Stimulated activated CD8-positive, alpha-beta memory T cell treated with anti-CD3 and anti-CD28 coated beads, Interleukin-15, amount 100 ng/mL, for 24 hours (primary cell): ENCODE measurements at places on chromosomes 6 and 20.

- DNase-seq: no peak
Measured at GRCh38 chr6:4100655-4101054, 21.7 kb upstream of the FAM217A start.

GRCh38 chr6:54267798-54268197 lies 40.4 kb upstream of the TINAG start:
- DNase-seq: no peak

DNA sequence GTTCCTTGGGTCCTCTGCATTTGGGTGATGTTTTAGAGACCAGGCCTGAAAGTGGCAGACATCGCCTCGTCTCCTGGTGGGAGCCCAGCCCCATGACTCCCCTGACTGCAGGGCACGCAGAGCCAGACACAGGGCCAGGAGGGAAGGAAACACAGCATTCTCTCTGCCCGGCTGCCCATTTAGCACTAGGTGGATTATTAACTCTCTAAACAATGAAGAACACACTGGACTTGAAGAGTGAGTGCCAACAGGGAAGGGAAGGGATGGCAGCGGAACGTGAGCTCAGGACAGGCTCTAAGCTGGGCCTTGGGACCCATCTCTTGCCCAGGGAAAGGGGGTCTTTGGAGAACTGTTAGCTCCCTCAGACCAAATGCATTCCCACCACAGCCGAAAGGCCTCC lies 80.4 kb downstream of the TBXT start:
- no peak for DNase-seq

- no peak for DNase-seq
Measured at GRCh38 chr20:15851576-15852215, 721.6 kb downstream of the KIF16B start.

DNA sequence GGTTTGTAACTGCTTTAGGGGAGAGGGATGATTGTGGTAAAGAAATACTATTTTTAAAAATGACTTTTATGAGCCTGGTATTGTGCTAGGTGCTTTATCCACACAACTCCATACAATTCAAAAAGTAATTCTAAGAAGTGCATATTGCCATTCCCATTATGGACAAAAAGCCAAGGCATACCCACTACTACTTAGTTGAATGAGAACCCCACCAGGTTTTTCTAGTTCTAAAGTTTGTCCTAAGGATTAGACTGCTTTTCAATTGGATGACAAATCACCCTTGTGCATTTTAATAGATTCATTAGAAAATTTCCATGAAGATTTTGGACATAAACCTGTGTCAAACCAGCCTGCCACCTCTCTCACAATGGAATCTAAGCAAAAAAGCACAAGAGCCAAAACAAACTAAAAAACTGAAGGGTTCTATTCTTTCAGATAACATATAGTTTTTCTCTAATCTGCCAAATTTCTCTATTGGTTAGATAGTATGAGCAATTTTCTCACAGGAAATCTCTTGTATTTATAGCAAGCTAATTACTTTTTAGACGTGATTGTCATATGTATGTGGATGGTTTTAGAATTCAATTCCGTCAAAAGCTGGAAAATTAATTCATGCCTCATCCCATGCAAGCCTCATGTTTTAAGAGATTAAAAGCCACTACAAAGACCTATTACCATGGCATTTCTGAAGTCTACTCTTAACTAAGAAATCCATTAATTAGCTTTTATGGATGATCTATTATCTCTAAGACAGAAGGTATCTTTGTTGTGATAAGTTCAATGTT lies 325.5 kb downstream of the RNGTT start:
- no peak for DNase-seq

- DNase-seq: no peak
Measured at GRCh38 chr20:51017251-51017650, 5.7 kb downstream of the KCNG1 start.

- DNase-seq: no peak
Measured at GRCh38 chr20:57819691-57820380, 110.0 kb upstream of the PMEPA1 start.

DNA sequence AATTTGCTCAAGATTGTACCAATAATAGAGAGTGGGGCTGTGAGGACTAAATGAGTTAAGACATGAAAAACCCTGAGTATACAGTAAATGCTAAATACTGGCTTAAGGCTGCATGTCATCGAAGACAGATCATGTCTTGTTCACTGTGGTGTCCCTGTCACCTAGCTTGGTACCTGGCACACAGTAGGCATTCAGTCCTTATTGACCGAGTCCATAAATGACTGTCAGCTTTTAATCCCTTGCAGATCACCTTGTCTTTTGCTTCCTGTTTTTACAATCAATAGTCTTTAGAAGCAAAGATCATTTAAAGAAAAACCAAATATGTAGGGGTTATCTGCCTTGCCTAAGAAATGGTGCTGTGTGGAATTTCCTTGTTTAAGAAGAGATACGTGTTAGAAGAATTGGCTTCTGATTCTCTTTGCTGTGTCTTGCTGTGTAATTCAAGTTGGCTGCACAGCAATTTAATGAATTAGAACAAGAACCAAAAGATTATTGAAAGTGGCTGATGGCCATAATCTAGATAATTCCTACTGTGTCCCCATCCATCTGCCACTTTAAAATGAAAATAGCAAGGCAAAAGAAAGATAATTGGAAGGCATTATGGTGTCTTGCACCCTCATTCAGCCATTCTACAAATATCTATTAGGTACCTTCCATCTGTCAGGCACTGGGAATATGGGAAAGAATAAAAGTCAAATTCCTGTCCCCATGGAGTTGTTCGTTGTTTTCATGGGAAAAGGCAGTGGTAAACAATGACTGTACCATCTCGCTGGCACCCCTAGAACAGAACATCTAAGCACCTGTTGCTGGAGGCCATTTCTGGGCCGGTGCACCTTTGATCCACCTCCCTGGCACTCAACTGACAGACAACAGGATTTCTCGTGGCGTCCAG lies 12.4 kb upstream of the MAPK13 start:
- no peak for DNase-seq

DNA sequence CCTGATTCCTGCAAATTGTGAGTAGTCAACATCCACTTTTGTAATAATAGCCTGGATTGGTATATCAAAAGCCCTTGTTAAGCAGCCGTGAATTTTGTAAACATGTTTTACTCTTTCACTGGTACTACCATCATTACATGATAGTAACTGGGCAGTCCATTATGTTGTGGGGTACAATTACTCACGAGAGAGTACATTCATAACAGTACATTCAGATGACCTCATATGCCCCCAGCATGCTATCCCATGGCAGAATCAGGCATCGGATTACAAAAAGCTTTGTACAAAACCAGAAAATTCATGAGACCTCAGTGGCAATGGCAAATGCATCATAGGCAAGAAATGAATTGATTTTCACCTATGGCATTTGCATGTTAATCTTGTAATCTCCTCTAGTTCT lies 166.2 kb downstream of the EPM2A start:
- DNase-seq: no peak

GRCh38 chr20:51326201-51326819 lies 216.2 kb downstream of the NFATC2 start:
- no peak for DNase-seq

GRCh38 chr20:15030826-15031225 lies 693.4 kb upstream of the FLRT3 start:
- DNase-seq: no peak

DNA sequence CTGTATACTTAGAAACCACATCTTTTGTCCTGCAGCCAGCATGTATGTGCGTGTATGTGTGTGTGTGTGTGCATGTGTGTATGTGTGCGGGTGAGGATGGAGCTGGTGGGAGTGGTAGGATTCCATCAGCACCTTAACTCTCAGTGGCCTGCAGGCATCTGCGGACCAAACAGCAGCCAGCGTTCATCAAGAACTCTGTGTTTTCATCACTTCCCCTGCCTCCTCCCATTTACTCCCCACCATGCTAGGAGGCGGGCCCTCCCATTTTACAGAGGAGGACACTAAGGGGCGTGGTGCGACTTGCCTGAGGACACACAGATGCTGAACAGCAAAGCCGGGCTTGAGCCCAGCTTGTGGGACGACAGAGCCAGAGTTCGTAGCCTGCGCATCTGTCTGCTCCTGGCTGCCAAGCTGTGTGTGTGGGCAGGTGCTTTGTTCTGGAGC lies 8.9 kb downstream of the VSTM2L start:
- no peak for DNase-seq

DNA sequence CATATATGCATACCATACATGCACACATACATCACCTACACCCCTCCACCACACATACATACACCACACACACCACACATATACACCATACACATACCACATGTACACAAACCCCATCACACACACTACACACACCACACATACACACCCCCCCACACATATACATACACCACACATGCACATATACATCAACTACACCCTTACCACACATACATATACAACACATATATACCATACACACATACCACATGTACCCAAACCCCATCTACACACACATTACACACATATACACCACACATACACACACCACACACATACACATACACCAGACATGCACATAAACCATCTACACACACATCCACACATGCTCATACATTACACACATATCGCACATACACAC lies 52.7 kb downstream of the DAAM2 start:
- DNase-seq: no peak

DNA sequence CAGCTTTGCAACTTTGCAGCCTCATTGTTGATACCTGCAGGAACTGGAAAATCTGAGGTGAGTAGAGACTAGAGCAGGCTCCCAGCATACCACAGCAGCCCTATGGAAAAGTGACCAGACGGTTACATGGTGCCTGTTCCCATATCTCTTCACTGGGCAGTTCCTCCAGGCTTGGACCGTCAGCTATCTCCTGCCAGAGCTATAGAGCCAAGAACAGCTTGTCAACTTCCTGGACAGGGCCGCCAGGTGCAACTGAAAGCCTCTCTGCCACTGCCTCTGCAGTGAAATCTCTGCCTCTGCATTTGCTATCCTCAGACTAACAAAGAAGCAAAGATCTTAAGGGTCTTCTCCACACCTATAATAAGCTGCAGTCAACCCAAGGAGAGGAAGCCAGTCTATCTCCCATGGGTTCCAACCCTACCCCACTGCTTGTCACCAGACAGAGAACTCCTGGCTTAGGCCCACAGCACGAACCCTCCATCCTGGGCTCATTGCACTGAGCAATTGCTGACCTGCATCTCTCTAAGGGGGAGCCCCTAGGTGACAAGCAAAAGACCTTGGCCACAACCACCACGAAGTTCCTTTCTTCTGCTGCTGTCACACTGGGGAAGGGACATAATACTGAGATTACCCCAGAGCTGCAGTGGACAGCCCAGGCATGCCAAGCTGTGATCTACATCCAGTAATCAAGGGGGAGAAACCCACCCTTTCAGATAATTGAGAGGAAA lies 60.1 kb upstream of the KHDRBS2 start:
- no peak for DNase-seq

DNA sequence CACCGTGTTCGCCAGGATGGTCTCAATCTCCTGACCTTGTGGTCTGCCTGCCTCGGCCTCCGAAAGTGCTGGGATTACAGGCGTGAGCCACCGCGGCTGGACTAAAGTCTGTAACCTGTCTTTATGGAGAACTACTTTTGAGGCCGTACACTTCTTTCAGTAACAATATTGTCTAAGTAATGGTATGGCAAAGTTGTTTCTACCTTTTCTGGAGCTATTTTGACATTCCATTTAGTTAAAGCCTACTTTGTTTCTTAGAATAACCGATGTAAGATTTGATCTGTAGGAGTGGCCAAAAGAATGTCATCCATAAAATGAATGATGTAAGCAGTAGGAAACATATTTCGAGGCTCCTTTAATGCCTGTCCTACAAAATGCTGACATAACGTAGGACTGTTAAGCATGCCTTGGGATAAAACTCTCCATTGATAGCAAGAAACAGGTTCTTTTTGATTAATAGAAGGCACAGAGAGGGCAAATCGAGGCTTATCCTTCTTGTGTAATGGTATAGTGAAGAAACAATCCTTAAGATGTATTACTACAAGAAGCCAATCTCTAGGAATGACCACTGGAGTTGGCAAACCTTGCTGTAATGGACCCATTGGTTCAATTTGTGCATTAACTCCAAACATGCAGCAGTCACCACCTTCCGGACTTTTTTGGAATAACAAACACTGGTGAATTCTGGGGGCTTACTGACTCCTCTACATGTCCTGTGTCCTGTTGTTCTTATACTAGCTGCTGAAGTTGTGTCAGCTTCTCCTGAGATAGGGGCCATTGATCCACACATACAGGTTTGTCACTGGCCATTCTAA lies 35.9 kb downstream of the HLA-DRA start:
- DNase-seq: no peak

GRCh38 chr6:72622094-72622940 lies 453 bp downstream of the KCNQ5 start:
- DNase-seq: peak; percentile 35

DNA sequence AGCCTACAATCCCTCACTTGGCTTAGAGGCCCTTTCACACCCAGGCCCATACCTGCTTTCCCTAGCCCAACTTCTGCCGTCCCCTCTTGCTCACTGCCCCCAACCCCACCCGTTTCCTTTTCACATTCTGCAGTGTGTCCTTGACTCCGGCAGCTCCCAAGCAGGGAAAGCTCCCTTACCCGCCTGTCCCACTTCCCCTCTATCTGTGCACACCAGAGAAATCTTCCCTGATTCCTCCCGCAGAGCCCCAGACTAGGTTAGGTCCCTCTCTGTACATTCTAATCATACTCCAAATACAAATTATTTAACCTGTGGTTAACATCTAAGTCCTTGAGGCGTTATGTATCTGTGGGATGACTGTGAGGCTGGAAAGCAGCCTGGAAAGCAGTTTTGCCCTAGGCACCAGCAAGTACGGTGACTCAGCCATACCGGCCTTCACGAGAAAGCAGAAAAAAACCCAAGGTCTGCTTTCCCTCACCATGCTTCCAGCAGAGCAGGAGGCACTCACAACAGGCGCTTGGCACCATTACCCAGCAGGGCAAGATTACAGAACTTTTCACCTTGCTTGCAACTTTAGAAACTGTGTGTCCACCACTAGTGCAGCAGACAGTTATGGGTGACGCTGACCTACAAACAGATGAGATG lies 22.3 kb downstream of the ELOVL5 start:
- no peak for DNase-seq

GRCh38 chr20:1302685-1303541 lies 26.0 kb downstream of the SDCBP2 start:
- no peak for DNase-seq

DNA sequence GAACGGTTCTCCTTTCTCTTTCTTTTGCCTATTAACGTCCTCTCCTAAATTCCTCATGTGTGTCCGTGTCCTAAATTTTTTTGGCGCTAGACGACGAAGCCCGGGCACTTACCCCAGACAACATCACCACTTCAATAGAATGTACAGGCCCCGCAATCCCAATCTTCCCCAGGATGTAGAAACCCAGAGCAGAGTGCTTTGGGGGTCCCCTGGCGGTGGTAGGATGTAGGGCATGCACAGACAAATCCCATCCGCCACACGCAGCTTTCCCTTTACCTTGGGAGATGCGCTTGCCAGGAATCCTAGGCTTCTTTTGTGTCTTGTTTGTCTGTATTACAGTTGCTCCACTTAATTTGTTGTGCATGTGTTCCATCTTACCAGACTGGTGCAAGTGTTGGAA lies 417.3 kb upstream of the ARID1B start:
- no peak for DNase-seq

- no peak for DNase-seq
Measured at GRCh38 chr20:58987790-58988564, 6.9 kb downstream of the NELFCD start.

- no peak for DNase-seq
Measured at GRCh38 chr6:8108031-8108660, 5.8 kb upstream of the EEF1E1 start.

GRCh38 chr6:74356391-74356790 lies 660.4 kb downstream of the CD109 start:
- DNase-seq: no peak
